ENCODE measurements at places on chromosomes 2 and 18. TPM values are rescaled to one million over a fixed set of nuclear protein-coding genes. Genes with fewer than 3 reads are reported as not detected.

GRCh38 chr18:79964330-79965118 lies at the start of gene HSBP1L1:
HSBP1L1 (plus strand) TSS chr18:79964643; CDS start chr18:79964736, 93 bp downstream.
- peaks cover 16% of the 10 kb centered on the region for H3K36me3 ChIP-seq
- peaks cover 4% of the 10 kb centered on the region for H3K27me3 ChIP-seq
- peak within 1 kb of the TSS; percentile 81 for H3K27ac ChIP-seq
- H3K4me1 ChIP-seq: peaks cover 5% of the 10 kb centered on the region
- DNase-seq: peak; percentile 95
- H3K4me3 ChIP-seq: peak within 1 kb of the TSS; percentile 57

DNA sequence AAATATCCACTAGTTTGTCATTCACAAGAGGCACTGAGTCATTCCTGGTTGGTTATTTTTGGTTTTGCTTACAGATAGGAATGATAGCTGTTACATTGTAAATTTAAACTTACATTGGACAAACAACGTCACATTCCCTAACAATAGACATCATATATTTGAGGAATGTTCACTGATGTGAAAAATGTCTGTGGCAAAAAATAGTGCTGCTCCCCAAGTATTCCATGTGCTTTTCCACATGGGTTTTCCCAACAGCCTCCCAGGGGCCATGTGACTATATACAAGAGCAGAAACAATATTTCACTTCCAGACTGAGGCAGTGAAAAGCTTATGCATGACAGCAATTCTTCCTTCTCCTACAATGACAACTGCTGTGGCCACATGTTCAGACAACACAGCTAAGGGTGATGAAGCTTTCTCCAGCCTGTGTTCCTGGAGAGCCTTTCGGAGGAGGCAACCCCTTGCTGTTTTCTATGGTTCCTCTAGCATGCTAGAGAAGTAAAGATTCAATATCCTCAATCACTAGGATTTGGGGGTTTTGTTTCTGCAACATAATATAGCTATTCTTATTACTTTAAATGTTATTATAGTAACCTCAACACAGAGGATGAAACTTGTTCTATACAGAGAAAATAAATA lies 202.7 kb downstream of the PTH2R start:
- no peak overlapping the region for H3K27ac ChIP-seq
- H3K27me3 ChIP-seq: no peaks in the 10 kb centered on the region
- DNase-seq: no peak
- H3K36me3 ChIP-seq: no peaks in the 10 kb centered on the region
- H3K4me3 ChIP-seq: no peak overlapping the region

DNA sequence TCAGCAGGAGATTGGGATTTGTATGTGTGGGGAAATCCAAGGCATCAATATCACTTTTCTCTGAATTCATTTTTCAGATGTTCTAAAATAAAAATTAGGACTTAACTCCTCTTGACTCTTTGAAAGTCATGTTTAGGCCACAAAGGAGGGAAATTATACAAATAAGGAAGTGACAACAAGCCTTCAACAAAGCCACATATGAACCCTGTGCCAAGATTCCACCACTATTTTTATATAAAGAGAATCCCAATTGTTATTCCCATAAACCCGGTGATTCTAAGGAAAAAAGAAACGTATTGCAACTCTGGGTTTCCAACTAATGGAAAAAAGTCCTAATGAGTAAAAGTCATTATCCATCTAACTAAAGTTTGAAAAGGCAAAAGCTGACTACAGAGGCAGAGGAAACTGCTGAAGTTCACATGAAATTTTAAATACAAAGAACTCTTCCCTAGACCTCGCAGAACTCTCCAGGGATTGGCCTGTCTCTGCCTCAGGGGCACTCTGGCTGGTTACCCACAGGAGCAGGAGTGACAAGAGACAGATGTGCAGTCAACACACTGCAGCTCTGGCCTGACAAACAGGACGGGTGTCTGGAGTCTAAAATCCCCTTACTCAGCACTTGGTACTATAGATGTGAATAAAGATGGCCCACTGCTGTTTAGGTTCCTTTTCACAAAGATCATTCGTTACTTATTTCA lies 11.5 kb downstream of the NPC1 start:
- H3K4me1 ChIP-seq: peaks cover 43% of the 10 kb centered on the region
- H3K27me3 ChIP-seq: no peaks in the 10 kb centered on the region
- no peak for DNase-seq

DNA sequence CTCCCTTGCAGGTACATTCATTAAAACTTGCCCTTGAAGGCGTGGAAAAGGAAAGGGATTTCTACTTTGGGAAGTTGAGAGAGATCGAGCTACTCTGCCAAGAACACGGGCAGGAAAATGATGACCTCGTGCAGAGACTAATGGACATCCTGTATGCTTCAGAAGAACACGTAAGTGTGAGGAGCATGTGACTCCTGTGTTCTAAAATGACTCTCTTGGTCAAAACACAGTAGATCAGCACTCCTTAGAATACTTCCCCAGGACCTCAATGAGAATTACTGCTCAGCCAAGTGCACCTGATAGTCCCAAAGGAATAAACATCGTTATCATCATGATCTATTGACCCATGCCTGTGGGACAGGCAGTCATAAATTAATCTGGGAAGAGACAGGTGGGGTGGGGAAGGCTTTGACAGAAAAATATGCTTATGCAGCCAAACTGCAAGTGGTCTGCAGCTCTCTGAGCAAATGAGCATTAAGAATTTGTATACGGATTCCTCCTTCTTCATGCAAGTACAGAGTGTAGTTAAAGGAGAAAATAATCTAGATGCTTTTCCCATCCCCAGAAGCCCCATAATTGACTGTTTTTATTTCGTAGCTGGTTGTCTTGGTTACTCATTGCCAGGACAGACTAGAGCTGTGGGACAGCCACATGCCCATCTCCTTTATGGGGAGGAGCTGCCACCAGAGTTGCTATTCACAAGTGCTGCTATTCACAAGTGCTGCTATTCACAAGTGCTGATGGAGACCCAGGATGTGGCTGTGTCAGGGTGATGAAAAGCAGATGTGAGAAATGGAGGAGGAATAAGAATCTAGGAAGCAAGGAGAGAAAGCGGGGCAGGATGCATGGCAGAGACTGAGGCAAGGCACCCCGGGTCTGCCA lies 91.0 kb downstream of the MAPRE2 start:
- H3K36me3 ChIP-seq: peaks cover 83% of the 10 kb centered on the region
- H3K27ac ChIP-seq: no peak overlapping the region

DNA sequence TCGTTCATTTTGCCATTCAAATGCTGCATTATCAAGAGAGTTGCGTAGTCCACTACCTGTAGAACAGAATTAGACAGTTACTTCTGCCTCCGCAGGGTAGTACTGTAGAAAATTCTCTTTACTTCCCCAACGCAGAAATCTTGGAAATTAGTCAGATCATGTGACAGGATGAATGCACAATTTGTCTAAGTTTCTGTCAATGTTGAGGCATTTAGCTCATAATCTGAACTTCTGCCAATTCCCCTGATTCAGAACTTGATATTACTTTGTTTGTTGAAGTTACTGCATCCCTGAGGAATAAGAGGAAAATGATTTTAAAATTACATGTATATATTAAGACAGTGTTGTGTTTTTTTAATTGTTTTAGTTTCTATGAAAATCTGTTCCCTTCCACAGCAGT lies 83.4 kb downstream of the TTC27 start:
- no peak for DNase-seq
- H3K4me3 ChIP-seq: no peak overlapping the region
- no peaks in the 10 kb centered on the region for H3K27me3 ChIP-seq

The NYAP2 gene
- total RNA-seq: 0.16 TPM

The ICOS gene
- 3.7 TPM for total RNA-seq
